ENCODE measurements at places on chromosomes 2 and 18.

DNA sequence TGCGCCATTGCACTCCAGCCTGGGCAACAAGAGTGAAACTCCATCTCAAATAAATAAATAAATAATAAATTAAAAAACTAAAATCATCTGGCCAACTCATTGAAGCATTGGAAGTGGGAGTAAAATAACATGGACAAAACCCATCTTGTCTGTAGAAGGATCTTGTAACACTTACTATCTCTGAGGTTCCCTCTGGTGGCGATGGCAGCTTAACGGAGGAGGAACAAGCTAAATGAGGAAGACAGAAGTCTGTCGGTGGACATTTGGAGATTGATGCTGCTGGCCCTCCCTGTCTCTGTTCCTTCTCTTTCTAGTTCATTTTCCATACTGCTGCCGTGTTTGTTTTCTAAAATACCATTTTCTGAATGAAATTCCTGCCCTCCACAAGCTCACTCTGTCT, 43.4 kb downstream of the ZCCHC2 start:
- DNase-seq, result peak; percentile 8

DNA sequence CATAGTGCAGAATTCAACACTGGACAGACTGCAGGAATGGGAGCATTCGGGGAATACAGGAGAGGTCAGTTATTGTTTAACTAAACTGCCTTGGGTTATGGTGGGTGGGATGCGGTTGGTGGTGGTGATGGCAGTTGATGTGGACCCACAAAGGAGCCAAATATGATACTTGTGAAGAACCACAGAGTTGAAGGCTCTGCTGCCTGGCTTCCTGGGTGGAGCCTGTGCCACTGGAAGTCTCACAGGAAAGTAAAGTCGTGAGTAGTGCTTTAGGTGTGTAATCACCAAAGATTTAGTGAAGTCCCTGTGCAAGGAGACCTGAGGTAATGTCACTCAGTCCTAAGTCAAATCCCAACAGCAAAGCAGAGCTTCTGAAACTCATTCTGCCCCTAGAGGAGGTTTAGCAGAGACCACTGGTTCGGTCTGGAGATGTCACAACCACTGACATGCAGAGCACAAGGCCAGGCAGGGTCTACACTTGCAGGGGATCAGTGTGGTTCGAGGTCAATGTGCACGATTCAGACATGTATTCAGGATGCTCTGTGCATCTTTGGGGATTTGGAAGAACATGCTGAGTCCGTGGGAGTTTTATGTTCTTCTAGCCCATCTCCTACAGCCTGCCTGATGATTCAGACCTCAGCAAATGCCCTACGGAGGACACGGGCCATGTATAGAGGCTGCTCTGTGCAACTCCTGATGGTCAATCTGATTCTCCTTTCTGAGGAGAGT, 1150.9 kb downstream of the RPIA start:
- DNase-seq, result no peak

- peak; percentile 52 for DNase-seq
Measured at GRCh38 chr2:96340493-96341414, 5.2 kb downstream of the NCAPH start.

GRCh38 chr2:118350621-118351020, 262.4 kb downstream of the INSIG2 start:
- no peak for DNase-seq

GRCh38 chr2:196440413-196440812, 199.1 kb upstream of the CCDC150 start:
- DNase-seq, result no peak
